Lung microvascular endothelial cell (primary cell): ENCODE measurements at places on chromosomes 5 and 9.
A peak's percentile ranks its signal among the peaks of the same experiment; 100 is the strongest.

DNA sequence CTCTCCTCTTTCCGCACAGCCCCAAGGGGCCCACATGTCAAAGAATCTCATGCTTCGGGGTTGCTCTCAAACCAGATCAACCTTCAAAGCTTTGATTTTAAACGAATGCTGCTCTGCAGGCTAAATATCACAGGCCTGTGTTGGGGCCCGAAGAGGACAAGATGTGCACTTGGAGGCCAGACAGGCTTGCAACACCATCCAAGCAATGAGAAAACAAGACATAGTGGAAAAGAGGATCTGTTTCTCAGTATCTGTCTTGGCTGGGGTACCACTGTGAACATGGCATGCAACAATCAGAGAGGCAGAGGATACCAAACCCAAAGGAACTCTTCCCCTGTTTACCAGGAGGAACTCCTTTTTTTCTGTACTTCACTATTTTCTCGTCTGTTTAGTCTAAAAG, 321.8 kb downstream of the SLIT3 start:
- DNase-seq, result no peak

DNA sequence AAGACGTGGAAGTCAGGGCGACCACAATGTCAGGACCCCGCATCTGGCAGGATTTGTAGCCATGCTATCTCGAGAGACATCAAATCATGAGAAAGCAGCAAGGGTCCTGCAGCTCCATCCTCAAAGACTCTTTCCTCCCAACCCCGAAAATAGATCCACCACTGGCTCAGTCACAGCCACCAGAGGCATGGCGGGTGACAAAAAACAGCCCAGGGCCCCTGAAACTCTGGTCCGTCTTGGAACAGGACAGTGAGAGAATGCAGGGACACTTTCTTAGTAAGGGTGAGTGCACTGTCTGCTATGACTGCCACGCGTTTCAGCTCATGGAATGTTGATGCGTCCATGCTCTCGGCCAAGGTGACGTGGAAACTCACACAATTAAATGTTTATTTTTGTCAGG, 220.9 kb downstream of the IRX2 start:
- DNase-seq, result no peak

GRCh38 chr9:90142580-90142979, 500.0 kb downstream of the DIRAS2 start:
- DNase-seq, result peak; percentile 60

DNA sequence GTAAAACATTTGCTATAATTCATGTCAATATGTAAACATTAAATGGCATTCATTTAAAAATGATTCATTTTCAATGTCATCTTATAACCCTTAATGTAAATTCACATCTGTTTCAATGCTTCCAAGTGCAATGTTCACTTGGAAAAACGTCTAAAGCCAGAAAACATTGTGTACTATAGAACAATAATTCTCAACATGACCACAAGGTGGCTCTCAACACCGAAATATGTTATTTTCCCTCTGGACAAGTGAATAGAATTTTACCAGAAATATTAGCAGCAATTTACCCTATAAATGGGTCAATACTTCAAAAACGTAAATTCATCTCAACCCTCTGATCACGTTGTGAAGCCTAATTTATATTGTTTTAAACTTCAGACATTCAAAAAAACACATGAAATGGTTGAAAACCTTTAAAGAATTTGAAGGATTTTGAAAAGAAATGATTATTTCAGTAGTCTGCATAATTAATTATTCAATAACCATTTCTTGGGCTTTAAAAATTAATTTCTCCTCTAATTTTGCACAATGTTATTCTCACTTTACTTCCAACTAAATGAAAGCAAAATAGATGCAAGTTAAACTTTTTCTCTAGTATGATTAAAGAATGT, 11.0 kb downstream of the CDH10 start:
- peak; percentile 34 for DNase-seq

- DNase-seq, result no peak
Observed at GRCh38 chr5:142805339-142805738, 35.2 kb downstream of the ARHGAP26 start.

- DNase-seq, result no peak
Observed at GRCh38 chr5:143064676-143065075, 294.5 kb downstream of the ARHGAP26 start.

- no peak for DNase-seq
Observed at GRCh38 chr9:115469841-115470240, 351.9 kb upstream of the TNC start.

DNA sequence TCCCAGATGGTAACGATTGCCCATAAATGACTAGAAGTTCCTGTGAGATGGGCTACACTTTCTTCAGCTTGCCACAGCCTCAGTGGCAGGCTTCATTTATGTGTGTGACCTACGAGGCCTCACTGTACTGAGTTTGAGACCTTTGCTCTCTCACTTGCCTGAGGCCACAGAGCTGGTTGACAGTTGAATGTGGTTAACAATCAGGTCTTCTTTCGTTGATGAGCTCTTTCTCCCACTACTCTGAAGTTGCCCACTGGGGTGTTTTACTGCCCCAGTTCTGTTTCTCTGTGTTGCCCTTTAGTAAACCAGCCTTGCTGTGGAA, 70.5 kb downstream of the CYFIP2 start:
- no peak for DNase-seq

DNA sequence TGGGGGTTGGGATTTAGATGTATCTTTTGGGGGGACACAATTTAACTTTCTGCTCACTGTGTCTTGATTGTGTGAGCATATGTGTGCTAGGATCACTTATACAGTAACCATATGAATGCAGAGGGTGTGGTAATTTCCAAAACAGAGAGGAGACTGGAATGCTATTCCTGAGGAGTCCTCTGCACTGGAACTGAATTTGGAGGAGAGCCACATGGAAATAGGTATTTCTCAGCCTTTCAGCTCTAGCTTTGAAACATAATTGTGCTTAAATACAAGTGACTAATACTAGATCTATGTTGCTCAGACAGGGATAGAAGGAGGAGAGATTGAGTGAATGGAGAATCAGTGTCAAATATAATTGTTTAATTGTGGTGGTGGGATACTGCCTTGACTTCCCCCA, 45.5 kb downstream of the FOCAD start:
- DNase-seq, result no peak

GRCh38 chr9:131562032-131562959, 17.0 kb downstream of the PRRT1B start:
- DNase-seq, result no peak

DNA sequence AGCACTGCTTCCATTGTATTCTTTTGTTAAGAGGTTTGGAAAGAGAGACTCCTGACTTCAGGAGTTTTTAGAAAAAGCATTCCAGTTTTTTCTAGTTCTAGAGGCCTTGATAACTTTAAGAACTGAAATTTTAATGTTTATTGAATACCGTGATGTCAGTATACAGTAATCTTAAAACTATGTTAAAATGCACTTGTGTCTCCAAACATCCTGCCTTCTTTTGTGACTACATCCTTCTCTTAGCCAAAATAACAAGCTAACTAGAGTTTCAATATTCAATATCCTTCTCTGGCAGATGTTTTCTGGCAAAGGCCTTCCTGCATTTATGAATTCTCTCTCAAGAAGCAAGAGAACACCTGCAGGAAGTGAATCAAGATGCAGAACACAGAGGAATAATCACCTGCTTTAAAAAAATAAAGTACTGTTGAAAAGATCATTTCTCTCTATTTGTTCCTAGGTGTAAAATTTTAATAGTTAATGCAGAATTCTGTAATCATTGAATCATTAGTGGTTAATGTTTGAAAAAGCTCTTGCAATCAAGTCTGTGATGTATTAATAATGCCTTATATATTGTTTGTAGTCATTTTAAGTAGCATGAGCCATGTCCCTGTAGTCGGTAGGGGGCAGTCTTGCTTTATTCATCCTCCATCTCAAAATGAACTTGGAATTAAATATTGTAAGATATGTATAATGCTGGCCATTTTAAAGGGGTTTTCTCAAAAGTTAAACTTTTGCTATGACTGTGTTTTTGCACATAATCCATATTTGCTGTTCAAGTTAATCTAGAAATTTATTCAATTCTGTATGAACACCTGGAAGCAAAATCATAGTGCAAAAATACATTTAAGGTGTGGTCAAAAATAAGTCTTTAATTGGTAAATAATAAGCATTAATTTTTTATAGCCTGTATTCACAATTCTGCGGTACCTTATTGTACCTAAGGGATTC, 43.1 kb downstream of the NDFIP1 start:
- peak; percentile 89 for DNase-seq
